Transverse colon (tissue), 4 donors: ENCODE measurements at places on chromosomes 5 and 9. TPM values are rescaled to one million over a fixed set of nuclear protein-coding genes. Genes with fewer than 3 reads are reported as not detected.

The CCDC192 gene
- total RNA-seq: not detected

The TSLP gene
- total RNA-seq: not detected

The CCIN gene
- total RNA-seq: not detected

The HACD4 gene
- 1.1 TPM for total RNA-seq

The ZNF879 gene
- total RNA-seq: 8.2 TPM

The SLC6A19 gene
- total RNA-seq: 69.5 TPM

The RMRP gene
- total RNA-seq: 1,798 TPM

DNA sequence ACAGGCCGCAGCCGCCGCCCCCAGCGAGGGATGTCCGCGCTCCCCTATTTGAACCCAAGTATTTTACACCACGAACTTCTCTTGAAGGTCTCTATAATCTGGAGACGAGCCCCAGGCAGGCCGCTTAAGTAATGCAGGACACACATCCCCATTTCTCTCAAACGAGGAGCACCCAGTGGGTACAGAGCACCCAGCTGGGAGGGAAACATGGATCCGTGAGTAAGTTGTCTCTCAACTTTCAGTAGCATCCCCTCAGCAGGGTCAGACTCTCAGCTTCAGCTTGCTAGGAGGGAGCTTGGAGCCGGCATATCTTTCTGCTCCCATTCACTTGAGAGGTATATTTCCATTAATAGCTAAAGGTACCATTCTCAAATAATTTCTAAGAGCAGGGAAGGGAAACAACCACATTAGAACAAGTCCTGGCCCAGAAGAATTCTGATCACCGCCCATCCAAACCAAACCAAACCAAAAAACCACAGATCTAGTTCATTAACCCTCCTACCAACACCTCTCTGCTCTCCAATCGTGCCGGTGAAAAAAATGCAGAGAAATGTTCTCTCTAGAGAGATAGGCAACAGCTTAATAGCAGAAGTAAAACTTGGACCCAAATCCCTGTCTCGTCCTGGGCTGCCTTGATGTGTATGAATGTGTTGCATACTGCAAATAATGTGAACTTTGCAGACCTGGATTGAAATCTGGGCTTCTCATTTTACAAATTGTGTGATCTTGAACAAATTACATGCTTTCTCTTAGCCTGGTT lies 910 bp downstream of the TDRD7 start:
- no peak for DNase-seq
- H3K36me3 ChIP-seq: no peaks in the 10 kb centered on the region
- peak overlapping the region; percentile 79 for H3K4me3 ChIP-seq

- no peak overlapping the region for H3K4me3 ChIP-seq
- no peaks in the 10 kb centered on the region for H3K36me3 ChIP-seq
- no peaks in the 10 kb centered on the region for H3K4me1 ChIP-seq
- H3K27ac ChIP-seq: no peak overlapping the region
- H3K27me3 ChIP-seq: no peaks in the 10 kb centered on the region
These were observed 216.9 kb downstream of the GABBR2 start for GRCh38 chr9:98491828-98492227.

GRCh38 chr5:170603578-170604565 lies 100.1 kb downstream of the KCNIP1 start:
- H3K4me1 ChIP-seq: no peaks in the 10 kb centered on the region
- no peak overlapping the region for H3K27ac ChIP-seq
- DNase-seq: peak; percentile 30
- H3K27me3 ChIP-seq: no peaks in the 10 kb centered on the region
- H3K4me3 ChIP-seq: no peak overlapping the region

- H3K27ac ChIP-seq: no peak overlapping the region
- no peak overlapping the region for H3K4me3 ChIP-seq
- no peaks in the 10 kb centered on the region for H3K27me3 ChIP-seq
These were observed 56.6 kb downstream of the SNCAIP start for GRCh38 chr5:122368510-122369251.

- no peaks in the 10 kb centered on the region for H3K27me3 ChIP-seq
- no peaks in the 10 kb centered on the region for H3K4me1 ChIP-seq
- H3K4me3 ChIP-seq: no peak overlapping the region
- no peaks in the 10 kb centered on the region for H3K36me3 ChIP-seq
- H3K27ac ChIP-seq: no peak overlapping the region
These were observed 421.5 kb upstream of the DAP start for GRCh38 chr5:11182441-11183080.

GRCh38 chr5:58273711-58274110 lies 186.2 kb downstream of the PLK2 start:
- H3K36me3 ChIP-seq: no peaks in the 10 kb centered on the region
- no peak for DNase-seq
- no peak overlapping the region for H3K4me3 ChIP-seq
- H3K4me1 ChIP-seq: no peaks in the 10 kb centered on the region

- no peak for DNase-seq
- H3K27me3 ChIP-seq: no peaks in the 10 kb centered on the region
- H3K4me3 ChIP-seq: no peak overlapping the region
- H3K4me1 ChIP-seq: no peaks in the 10 kb centered on the region
- no peak overlapping the region for H3K27ac ChIP-seq
These were observed 543.2 kb upstream of the CDH6 start for GRCh38 chr5:30650311-30650710.

DNA sequence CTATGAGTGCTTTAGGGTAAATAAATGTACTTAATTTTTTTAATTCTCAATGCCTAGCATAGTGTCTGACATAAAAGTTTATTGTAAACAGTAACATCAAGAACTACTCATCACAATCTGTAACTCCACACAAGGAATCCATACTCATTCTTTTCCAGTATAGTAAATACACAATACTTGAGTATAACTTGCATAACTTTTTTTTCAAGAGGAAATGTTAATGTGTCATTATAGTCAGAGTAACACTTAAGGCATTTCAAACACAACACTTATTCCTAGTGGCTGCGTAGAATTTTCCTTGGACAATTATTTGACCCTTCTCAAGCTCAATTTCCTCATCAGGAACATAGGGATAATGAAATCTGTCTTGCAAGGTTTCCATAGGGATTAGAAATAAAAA lies 584.3 kb downstream of the CAAP1 start:
- no peak overlapping the region for H3K4me3 ChIP-seq
- no peaks in the 10 kb centered on the region for H3K36me3 ChIP-seq
- no peaks in the 10 kb centered on the region for H3K4me1 ChIP-seq
- DNase-seq: no peak
- no peak overlapping the region for H3K27ac ChIP-seq
- no peaks in the 10 kb centered on the region for H3K27me3 ChIP-seq

DNA sequence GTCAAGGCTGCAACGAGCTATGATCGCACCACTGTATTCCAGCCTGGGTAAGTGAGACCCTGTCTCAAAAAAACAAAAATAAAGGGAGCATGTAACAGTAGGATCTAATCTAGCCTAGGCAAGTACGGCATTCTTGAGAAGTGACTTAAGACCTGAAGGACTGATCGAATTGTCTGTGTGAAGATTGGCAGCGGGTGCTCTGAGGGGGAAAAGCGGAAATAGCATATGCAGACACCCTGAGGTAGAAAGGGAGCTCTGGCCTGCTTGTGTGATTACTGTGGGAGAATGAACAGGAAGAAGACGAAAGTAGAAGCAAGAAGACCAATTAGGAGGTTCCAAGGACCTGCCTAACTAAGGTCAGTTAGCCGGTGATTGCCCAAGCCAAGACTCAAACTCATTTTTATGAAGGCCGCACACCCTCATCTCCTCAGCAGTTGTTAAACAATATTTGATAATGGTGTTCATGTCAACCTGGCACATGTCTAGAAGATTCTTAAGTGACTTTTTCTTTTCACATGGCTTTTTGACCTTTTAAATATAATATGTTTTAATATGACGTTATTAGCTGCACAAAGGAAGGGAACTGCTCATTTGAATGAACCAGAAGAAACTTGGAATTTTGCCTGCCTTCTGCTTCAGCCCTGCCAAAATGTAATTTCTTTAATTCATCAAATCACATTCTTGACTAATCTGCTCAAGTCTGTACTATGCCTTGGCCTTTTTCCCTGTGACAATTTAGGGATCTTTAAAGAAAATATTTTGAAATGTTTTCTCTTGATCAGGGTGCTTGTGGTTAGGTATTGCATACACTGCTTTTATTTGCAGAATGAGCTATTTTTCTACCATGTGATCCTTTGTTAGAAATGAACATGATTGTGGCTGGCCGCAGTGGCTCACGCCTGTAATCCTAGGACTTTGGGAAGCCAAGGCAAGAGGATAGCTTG lies 289.2 kb upstream of the DMRT1 start:
- H3K27ac ChIP-seq: no peak overlapping the region
- no peaks in the 10 kb centered on the region for H3K36me3 ChIP-seq
- no peaks in the 10 kb centered on the region for H3K27me3 ChIP-seq
- DNase-seq: no peak
- no peak overlapping the region for H3K4me3 ChIP-seq

DNA sequence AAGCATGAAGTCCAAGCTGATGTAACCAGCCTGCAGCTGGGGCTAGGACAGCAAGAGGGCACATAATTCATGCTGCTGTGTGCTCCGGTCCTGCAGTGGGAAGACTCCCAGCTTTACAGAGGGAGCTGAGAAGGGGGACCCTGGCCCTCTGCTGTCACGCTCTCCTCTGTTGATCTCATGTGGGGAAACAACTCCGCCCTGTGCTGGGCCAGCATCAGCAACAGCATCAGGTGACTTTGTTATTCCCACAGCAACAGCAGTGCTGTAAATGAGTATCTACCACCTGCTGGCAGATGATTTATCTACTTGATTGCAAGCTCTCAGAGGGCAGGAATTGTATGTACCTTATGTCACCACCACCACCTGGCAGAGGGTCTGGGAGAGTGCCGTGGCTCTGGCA lies 176.2 kb downstream of the COL23A1 start:
- no peak overlapping the region for H3K4me3 ChIP-seq
- no peaks in the 10 kb centered on the region for H3K4me1 ChIP-seq
- no peaks in the 10 kb centered on the region for H3K27me3 ChIP-seq
- no peak for DNase-seq

DNA sequence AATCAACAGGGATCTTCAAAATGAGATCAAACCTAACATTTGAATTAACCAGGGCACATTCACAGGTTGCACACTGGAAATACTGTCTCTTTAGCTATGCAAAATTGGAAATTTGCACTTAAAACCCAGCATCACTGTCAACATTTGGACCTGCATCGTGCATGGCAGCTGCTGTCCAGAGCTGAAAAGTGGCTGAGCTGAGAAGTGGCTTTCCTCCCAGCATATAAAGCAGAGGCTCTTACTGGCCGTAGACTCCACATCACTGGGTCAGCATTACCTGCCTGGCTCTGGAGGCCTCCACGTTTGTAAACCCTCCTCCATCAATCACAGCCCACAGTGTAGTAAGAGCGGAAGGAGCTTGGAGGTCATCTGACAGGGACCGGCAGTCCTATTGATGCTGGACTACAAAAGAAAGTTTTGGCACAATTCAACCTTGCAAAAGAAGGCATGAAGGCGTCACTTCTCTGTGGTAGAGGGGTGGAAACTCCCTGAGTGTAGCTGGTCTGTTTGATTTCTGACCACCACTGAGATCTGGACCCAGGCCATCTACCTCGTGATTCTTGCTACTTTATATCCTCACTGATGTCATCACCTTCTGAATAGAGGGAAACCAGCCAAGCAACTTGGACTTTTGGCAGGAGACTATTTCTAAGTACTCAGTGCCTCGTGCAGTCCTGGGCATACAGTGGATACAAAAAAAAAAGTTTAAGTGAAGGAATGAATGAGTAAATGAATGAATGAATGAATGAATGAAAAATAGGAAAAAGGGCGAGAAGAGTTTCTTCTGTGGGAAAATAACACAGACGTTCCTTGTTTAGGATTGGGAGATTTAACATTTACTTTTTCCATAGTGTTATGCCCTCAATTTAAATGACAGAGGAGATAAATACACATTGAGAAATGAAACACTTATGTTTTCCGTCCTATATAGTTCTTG lies 14.8 kb downstream of the RASEF start:
- peak; percentile 22 for DNase-seq
- no peaks in the 10 kb centered on the region for H3K27me3 ChIP-seq
- no peaks in the 10 kb centered on the region for H3K36me3 ChIP-seq
- no peaks in the 10 kb centered on the region for H3K4me1 ChIP-seq
- H3K4me3 ChIP-seq: no peak overlapping the region

- no peaks in the 10 kb centered on the region for H3K27me3 ChIP-seq
- no peak overlapping the region for H3K4me3 ChIP-seq
- peak overlapping the region; percentile 33 for H3K27ac ChIP-seq
- no peaks in the 10 kb centered on the region for H3K36me3 ChIP-seq
These were observed 149.7 kb upstream of the COL5A1 start for GRCh38 chr9:134491856-134492255.

GRCh38 chr5:152595405-152595804 lies 190.3 kb upstream of the NMUR2 start:
- no peak overlapping the region for H3K27ac ChIP-seq
- H3K4me3 ChIP-seq: no peak overlapping the region
- no peaks in the 10 kb centered on the region for H3K4me1 ChIP-seq
- DNase-seq: no peak

- H3K4me3 ChIP-seq: no peak overlapping the region
- no peaks in the 10 kb centered on the region for H3K27me3 ChIP-seq
- DNase-seq: peak; percentile 72
- H3K27ac ChIP-seq: peak overlapping the region; percentile 53
- no peaks in the 10 kb centered on the region for H3K36me3 ChIP-seq
These were observed 38.4 kb downstream of the HRH2 start for GRCh38 chr5:175696139-175696854.

DNA sequence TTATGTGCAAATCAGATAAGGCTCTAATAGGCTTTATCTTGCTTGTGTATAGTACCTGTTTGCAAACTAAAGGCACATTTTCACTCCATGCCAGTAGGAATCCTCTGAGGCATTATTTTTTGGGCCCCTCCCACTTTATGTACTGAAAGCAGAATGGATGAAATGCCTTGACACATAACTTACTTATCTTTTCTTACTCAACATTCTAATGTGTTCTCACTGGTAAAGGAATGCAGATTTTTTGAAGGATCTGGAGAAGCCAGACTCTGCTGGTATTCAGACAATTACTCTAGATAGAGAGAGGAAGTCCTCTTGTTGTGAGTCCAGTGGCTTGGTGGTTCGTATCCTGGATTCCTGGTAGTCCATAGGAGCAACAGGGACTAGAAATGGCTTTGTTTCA lies 336.7 kb downstream of the CCDC171 start:
- no peaks in the 10 kb centered on the region for H3K4me1 ChIP-seq
- no peaks in the 10 kb centered on the region for H3K27me3 ChIP-seq
- DNase-seq: no peak
- no peak overlapping the region for H3K27ac ChIP-seq
- H3K36me3 ChIP-seq: no peaks in the 10 kb centered on the region

- DNase-seq: no peak
- peaks cover 4% of the 10 kb centered on the region for H3K36me3 ChIP-seq
- peaks cover 26% of the 10 kb centered on the region for H3K4me1 ChIP-seq
- peak overlapping the region; percentile 95 for H3K27ac ChIP-seq
- no peak overlapping the region for H3K4me3 ChIP-seq
These were observed 2.3 kb upstream of the PTGER4 start for GRCh38 chr5:40677456-40677855.

DNA sequence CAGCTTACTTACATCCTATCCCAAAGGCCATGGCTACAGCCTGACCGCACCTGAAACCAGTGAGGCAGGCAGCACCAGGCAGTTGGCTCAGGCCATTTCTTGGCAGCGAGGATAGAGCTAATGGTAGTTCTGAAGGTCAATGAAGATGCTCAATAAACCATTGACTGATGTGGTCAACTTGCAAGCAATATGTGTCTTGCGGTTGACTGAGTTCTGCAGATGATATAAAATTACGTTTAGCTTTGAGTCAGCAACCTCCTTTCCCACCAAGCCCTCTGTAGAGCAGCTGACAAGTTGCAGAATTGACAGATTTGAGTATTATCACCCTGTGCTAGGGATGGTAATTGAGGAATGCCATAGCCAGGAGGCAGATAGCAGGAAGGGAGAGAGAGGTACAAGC lies 189.0 kb upstream of the PUM3 start:
- DNase-seq: no peak
- no peaks in the 10 kb centered on the region for H3K4me1 ChIP-seq
- H3K27me3 ChIP-seq: no peaks in the 10 kb centered on the region
- H3K36me3 ChIP-seq: no peaks in the 10 kb centered on the region
- no peak overlapping the region for H3K4me3 ChIP-seq
